Activated CD8-positive, alpha-beta T cell treated with anti-CD3 and anti-CD28 coated beads for 36 hours (primary cell): ENCODE measurements at places on chromosomes 1 and 21. TPM values are rescaled to one million over a fixed set of nuclear protein-coding genes. Genes with fewer than 3 reads are reported as not detected.
A peak's percentile ranks its signal among the peaks of the same experiment; 100 is the strongest.

ARHGAP30 gene
- total RNA-seq: 174 TPM

GRCh38 chr1:79657951-79658658 lies 651.6 kb upstream of the ADGRL4 start:
- no peak for DNase-seq

GRCh38 chr1:159687511-159687910 lies 26.9 kb downstream of the CRP start:
- no peak for DNase-seq

- DNase-seq: no peak
Measured at GRCh38 chr1:116279715-116280114, 93.3 kb upstream of the ATP1A1 start.

- no peak for DNase-seq
Measured at GRCh38 chr1:98949166-98949565, 55.5 kb downstream of the PLPPR5 start.

DNA sequence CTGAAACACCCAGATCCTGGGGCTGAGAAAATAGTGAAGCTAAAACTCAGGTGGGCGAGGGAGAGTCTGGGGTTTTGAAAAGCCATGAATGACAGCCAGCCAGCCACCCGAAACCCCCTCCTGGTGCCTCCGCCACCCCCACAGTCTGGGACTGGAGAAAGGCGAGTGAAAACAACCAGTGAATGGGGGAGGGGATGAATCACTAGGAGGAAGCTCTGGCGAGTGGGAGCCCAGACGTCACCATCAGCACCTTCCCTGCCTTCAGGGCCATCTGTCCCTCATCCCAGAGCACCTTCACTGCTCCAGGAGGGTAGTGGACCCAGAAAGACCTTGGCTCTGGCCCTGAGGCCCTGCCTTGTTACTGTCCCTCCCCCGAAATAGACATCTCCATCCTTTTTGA lies 9.2 kb downstream of the RORC start:
- DNase-seq: peak; percentile 78

GRCh38 chr1:234527346-234527745 lies 48.4 kb upstream of the TARBP1 start:
- DNase-seq: no peak

DNA sequence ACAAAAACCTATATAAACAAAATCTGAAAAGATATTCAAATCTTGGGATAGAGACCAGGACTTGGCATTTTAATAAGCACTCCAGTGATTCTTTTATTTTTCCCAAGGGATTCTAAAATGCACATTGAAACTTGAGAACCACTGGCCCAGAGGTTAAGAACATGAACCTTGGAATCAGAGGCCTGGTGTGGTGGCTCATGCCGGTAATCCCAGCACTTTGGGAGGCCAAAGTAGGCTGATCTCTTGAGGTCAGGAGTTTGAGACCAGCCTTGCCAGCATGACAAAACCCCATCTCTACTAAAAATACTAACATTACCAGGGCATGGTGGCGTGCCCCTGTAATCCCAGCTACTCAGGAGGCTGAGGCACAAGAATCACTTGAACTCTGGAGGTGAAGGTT lies 12.9 kb upstream of the CEP85 start:
- no peak for DNase-seq

DNA sequence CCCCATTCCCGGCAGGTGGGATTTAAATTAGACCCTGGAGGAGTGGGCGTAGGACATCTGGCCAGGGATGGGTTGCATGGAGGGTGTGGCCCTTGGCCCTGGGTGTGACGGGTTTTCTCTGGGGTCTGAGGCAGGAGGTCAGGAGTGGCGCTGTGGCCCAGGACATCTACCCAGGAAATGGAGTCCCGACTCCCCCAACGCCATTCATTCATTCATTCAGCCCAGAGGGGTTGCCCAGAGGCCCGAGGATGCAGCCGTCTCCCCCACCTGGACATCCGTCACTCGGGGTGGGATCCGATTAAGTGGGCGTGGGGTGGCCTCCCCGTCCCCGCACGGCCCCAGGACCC lies 663 bp downstream of the ATP13A2 start:
- DNase-seq: peak; percentile 14

DNA sequence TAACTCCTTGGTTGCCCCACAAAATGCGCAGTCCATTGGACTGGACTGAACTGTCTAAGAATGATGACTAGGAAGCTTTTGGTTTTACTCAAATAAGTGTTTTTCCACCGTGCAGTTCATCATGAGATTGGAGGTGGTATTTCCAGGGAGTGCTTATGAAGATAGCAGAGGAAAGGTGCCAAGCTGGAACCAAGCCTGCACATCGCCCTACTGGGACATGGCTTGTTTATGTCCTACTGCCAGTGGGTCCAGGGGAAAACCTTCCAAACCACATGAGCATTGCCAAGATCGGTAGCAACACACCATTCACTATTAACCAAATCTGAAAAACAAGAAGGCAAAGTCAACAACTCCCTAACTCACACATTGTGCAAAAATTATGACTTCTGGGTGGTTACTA lies 54.7 kb upstream of the DSCAM start:
- no peak for DNase-seq

DNA sequence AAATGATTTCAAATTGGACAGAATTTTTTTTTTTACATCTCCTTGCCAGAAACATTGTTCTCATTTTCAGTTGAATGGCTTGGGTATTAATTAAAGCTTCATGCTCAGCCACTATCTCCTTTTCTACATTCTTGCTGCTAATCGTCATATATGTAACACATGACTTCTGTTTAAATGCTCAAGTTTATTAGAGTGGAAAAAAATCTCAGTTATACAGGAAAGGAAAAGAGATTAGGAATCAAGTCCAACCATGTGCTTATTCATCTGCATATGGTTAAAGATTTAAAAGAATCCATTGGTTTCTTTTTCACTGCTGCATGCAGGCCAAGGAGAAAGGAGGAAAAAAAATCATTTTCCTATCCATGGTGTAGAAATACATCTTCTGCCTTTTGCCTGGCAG lies 47.3 kb upstream of the CNN3 start:
- no peak for DNase-seq

DNA sequence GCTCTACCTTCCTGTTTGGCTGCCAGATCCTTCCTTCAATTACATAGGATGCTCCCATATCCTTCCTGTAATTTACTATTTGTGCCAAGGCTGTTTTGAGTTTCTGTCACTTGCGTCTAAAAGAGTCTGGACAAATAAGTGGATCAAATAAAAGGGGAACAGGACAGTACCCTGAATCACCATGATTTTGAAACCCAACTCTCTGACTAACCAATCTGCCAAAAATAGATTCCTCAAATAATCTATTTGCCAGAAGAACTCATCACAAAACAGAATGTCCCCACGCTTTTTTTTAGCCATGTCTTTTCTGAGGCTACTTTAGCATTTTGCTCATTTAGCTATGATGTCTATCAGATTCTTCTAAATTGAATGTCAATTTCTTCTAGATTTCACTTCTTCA lies 392.6 kb downstream of the NTNG1 start:
- no peak for DNase-seq

- DNase-seq: peak; percentile 30
Measured at GRCh38 chr1:161473348-161473747, 31.9 kb upstream of the FCGR2A start.

GRCh38 chr1:150089846-150090520 lies 22.4 kb downstream of the VPS45 start:
- DNase-seq: no peak

- no peak for DNase-seq
Measured at GRCh38 chr1:181175356-181175910, 86.9 kb downstream of the IER5 start.
